ENCODE measurements at places on chromosomes 3 and 15.

- no peak for DNase-seq
These were observed 45.4 kb downstream of the BTD start for GRCh38 chr3:15646851-15647511.

GRCh38 chr3:74302969-74303368, 311.5 kb downstream of the CNTN3 start:
- DNase-seq = no peak

DNA sequence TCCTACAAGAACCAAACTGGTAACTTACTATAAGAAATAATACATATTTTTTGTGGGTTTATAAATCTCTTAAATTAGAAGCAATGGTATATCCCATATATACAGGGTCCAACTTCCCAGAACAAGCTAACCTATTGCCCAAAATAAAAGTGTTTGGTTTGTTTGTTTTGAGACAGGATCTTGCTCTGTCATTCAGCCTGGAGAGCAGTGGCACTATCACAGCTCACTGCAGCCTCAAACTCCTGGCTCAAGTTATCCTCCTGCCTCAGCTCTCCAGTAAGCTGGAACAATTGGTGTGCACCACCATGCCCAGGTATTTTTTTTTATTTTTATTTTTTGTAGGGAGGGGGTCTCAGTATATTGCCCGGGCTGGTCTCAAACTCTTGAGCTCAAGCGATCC, 135.4 kb downstream of the TFDP2 start:
- DNase-seq = no peak

DNA sequence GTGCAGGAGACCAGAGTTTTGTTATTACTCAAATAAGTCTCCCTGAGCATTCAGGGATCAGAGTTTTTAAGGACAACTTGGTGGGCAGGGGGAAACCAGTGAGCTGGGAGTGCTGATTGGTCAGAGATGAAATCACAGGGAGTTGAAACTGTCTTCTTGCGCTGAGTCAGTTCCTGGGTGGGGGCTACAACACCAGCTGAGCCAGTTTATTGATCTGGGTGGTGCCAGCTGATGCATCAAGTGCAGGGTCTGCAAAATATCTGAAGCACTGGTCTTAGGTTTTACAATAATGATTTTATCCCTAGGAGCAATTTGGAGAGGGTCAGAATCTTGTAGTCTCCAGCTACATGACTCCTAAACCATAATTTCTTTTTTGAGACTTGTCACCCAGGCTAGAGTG, 13.8 kb upstream of the ZNF662 start:
- DNase-seq = no peak

DNA sequence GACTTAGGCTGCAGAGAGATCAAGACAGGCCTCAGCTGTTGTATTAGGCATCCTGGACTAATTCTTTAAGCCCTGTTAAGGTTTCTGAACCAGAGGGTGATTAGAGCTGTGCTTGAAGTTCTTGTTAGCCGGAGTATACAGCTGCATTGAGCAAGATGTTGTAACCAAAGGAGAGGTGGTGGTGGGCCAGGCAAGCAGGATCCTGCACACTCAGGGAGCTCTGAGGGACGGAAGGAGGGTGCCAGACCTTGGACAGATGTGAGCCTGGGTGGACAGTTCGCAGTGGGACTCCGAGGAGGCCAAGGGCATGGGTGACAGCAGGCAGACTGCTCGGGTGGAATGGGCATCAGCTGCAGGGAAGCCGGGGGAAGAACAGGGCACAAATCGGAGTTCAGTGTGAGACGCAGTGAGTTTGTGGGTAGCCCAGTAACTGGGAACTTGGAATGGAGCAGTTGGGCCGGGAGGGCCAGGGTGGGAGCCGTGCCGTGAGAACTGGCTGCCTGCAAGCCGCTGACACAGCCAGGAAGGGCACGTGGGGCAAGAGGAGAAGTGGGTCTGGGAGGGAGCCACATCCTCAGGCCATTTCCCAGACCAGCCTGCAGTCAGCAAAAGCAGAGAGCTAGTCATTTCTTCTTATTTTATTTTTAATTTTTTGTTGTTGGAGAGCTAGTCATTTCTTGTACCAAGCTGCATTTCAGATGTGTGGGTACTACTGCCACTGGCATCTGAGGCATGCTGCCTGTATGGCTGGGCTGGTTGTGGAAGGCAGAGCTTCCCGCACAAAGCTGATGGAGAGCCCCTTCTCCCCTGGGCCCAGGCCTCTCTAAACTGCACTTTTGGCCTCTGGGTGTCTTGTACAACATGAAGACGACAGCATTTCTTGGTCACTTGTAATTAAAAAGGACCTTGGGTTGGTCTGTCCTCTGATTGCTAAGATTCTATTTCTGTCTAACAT, 61.0 kb downstream of the PGPEP1L start:
- no peak for DNase-seq

- DNase-seq = no peak
These were observed 60.5 kb upstream of the LRTM1 start for GRCh38 chr3:54988302-54988837.

DNA sequence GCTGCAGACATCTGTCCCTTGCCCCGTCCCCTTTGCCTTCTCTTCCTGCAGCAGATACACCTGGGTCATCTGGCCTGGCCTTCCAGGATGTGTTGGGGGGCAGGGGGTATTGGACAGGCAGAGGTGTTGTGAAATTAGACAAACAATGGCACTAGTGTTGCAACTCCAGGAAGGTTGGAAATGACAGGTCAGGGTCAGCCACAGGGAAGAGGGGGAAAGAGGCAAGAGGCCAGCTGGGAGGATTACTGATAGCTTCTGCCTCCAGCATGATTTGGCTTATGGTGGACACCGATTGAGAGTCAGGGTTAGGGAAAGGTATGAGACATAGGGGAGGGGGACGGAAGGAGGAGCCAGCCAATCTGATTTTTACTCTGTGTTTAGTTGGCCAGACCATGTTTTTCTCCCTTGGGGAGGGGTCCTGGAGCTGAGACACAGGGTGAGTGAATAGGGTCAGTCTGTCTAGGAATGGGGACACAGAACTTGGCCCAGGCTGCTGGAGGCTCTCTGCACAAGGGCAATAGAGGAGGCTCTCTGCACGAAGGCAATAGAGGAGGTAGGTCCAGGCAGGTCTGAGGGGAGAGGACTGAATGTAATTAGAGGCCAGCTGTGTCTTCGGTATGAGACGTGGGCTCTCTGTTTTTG, 3.4 kb upstream of the ATP2B2 start:
- no peak for DNase-seq

DNA sequence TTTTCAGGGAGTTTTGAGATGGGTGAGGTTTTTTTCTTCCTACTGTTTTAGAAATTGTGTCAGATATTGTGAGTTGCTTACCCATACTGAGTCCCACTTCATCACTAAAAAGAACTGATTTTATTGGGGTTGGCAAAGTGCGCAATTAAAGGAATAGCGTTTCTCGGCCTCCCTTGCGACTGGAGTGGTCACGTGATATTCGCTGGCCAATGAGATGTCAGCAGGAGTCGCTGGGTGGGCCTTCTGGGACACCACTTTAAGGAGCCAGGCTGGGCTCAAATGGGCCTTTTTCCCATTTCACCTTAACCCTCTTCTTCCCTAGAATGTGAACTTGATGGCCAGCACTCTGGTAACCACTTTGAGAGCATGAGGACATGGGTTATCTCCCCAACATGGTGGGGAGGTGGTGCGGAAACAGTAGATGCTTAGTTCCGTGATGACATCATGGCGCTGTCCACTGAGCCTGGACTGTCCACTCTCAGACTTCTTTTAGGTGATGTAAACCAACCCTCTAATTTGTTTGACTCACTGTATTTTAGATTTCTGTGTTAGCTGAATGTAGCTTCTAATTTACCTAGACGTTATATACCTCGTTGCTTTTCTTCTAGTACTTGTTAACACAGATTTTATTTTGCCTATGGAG, 13.2 kb upstream of the IQCF5 start:
- no peak for DNase-seq

GRCh38 chr3:187957582-187957981, 196.4 kb upstream of the LPP start:
- no peak for DNase-seq

- no peak for DNase-seq
These were observed 39.8 kb downstream of the EOGT start for GRCh38 chr3:68973639-68974038.

GRCh38 chr3:190586631-190587011, 72.7 kb downstream of the IL1RAP start:
- DNase-seq = no peak

- no peak for DNase-seq
These were observed 505.1 kb downstream of the FHIT start for GRCh38 chr3:60746043-60746638.

All from activated gamma-delta T cell treated with anti-CD3 and anti-CD28 coated beads, Interleukin-2, amount 50 U/mL, for 16 hours (primary cell).